ENCODE measurements at places on chromosomes 5 and 9.

- DNase-seq = no peak
These were observed 533.4 kb downstream of the PDE4D start for GRCh38 chr5:59360130-59360555.

DNA sequence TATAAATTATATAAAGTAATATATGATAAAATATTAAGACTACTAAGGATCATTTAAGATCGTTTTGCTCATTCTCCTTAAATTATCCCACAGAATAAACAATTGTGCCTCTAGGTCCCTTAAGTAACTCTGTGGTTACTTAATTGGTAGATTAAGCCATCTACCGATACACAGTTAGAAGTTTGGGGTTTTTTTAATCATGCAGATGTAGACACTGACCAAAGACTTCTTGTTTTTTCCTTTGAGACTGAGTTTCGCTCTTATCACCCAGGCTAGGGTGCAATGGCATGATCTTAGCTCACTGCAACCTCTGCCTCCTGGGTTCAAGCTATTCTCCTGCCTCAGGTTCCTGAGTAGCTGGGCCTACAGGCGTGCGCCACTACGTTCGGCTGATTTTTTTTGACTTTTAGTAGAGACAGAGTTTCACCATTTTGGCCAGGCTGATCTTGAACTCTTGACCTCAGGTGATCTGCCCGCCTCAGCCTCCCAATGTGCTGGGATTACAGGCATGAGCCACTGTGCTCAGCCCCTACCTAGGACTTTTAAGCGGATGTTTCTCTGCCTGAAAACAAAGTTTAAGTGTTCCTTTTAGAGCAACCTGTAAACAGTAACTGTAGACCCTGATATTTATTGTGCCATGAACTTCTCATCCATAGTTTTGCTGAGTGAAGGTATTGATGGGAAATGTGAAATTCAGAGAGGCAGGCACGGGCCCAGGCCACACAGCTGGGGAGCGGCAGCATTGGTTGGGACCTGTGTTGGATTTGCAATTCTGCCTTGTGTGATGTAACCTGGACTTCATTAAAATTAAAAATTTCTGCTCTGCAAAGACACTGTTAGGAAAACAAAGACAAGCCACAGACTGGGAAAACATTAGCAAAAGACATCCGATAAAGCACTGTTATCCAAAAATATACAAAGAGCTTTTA, 11.6 kb downstream of the CEL start:
- no peak for DNase-seq

GRCh38 chr9:130304116-130304515, 38.6 kb downstream of the HMCN2 start:
- DNase-seq = no peak

GRCh38 chr5:28751396-28751795, 1713.0 kb upstream of the CDH9 start:
- DNase-seq = no peak

GRCh38 chr5:35799181-35799580, 57.5 kb upstream of the IL7R start:
- no peak for DNase-seq

GRCh38 chr5:56170557-56170956, 62.6 kb downstream of the ANKRD55 start:
- DNase-seq = no peak

- peak; percentile 74 for DNase-seq
These were observed 43.9 kb upstream of the PRRC2B start for GRCh38 chr9:131349881-131350563.

DNA sequence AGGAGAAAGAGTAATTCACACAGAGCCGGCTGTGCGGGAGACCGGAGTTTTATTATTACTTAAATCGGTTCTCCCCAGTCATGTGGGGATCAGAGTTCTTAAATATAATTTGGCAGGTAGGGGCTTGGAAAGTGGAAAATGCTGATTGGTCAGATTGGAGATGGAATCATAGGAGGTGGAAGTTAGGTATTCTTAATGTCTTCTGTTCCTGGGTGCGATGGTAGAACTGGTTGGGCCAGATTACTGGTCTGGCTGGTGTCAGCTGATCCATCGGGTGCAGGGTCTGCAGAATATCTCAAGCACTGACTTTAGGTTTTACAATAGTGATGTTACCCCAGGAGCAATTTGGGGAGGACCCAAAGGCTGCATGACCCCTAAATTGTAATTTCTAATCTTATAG, 4.6 kb upstream of the CERCAM start:
- DNase-seq = no peak

DNA sequence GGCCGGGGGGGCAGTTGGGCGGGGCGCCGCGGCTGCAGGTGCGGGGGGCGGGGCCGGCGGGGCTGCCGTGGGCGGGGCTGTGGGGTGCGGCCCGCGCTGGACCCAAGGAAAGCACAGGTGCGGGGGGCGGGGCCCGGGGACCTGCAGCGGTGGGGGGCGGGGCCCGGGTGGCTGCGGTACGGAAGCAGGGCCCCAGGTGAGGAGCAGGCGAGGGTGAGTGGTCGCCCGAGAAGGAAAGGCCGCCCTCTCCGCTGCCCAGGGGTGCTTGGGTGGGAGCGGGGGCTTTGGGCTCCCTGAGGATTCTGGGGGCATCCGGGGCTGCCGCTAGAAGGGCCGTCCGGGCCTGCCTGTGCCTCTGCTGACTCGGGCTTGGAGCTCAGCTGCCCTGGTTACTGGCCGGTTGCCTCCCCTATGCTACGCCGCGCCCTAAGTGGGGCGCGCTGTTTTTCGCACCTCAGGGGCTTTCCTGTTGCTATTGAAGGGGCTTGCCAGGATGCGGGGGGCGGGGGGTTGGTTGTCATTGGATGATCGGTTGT, 767 bp downstream of the RALGPS1 start:
- peak; percentile 4 for DNase-seq

DNA sequence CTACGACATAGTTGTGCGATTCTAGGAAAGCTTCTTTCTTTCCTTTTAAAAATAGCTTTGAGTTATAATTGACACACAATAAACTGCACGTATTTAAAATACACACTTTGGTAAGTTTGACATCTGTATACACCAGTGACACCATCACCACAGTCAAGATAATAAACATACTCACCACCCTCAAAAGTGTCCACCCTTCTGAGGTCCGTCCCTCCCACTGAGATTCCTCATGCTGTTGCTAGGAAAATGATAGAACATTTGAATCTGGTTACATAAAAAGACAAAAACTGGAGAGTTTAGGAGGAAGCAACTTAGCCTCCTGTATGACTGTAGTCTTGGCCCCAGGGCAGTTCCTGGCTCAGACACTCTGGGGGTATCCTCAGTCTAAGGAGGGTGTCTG, 17.2 kb downstream of the S100Z start:
- DNase-seq = no peak

GRCh38 chr5:100667161-100667630, 132.0 kb downstream of the FAM174A start:
- peak; percentile 36 for DNase-seq

DNA sequence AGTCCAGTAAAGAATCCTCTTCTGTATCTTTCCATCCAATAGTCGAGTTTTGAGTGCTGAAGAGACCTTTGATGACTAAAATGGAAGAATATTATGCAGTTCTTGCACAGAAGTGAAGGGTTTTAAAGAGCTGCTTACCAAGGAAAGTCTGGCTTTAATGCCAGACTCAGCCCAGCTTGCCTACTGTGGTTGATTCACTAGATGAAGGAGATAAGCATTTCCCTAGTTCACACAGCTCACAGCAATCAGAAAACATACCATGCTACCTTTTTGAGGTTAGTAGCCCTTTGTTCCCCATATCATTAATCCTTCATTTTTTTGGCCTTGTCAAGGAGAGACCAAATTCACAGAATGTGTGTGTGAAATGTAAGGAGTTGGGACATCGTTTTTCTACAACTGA, 15.3 kb downstream of the IFNA5 start:
- no peak for DNase-seq

DNA sequence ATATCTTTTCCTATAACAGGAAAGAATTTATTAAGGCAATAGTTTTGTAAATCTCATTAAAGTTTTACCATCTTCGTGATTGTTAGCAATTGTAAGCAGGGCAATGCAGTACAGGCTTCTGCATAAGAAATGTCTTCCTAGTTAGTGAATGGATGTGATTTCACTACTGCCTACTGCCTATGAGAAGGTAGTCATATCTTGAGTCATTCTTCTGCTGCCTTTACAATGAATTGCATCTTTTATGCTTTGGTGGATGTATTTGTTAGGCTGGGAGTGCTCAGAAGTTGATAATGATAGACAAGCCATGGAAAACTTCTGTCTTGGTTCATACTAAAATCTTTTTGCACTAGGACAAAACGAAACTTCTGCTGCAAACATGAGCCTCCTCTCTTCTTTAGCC, 128.0 kb downstream of the ADAMTSL1 start:
- no peak for DNase-seq

DNA sequence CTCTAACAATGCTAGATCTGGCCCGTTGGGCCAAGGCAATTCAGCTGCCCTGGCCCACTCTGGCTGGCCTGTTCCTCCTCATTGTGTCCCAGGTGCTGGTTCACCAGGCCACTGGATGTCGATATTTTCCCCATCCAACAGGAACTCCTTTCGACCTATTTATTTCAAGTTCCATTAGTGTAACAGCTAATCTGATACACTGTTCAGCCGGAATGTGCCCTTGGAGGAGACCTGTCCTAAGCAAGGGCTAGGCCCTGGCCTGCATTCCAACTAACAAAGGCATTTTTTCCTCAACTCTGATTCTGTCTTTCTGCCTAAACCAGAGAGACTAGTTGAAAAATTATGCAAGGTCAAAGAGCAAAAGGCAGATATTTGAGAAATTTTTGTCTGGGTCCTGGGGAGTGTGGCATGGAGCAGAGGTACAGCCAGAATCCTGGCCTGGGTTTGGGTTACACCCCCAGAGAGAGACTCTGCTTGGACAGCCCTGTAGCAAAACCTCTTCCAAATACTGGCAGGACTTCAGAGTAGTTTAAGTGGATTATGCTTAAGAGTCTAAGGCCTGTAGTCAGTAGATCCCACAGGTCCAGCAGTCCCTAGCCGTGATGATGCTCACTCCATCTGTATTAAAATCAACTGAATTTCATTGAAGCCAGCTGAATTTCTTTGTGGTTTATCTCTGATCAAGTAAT, 36.1 kb downstream of the MARCHF11 start:
- no peak for DNase-seq
